Fibroblast of lung (primary cell): ENCODE measurements at places on chromosomes 1 and 21. TPM values are rescaled to one million over a fixed set of nuclear protein-coding genes. Genes with fewer than 3 reads are reported as not detected.

Gene CTSS
- 1.9 and 2.8 TPM in 2 replicates for polyA plus RNA-seq

Gene CRP
- not detected in 2 replicates for polyA plus RNA-seq

Gene KLHDC9
- 0.95 and 1.5 TPM in 2 replicates for polyA plus RNA-seq

DNA sequence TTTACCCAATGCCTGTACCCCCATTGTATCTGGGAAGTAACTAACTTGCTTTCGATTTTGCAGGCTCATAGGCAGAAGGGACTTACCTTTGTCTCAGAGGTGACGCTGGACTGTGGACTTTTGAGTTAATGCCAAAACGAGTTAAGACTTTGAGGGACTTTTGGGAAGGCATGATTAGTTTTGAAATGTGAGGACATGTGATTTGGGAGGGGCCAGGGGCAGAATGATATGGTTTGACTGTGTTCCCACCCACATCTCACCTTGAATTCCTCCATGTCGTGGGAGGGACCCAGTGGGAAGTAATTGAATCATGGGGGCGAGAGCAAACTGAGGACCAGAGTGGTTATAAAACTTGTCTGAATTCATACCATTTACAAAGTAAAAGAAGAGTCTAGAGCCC is 77.1 kb upstream of the HOOK1 start:
- H3K27ac ChIP-seq = peak overlapping the region; percentile 49
- no peaks in the 10 kb centered on the region for H3K36me3 ChIP-seq
- H3K27me3 ChIP-seq = no peaks in the 10 kb centered on the region
- H3K4me1 ChIP-seq = peaks cover 4% of the 10 kb centered on the region

- H3K27me3 ChIP-seq = no peaks in the 10 kb centered on the region
- no peaks in the 10 kb centered on the region for H3K4me1 ChIP-seq
- no peaks in the 10 kb centered on the region for H3K36me3 ChIP-seq
- DNase-seq = no peak
- no peak overlapping the region for H3K4me3 ChIP-seq
Measured at GRCh38 chr1:162265983-162266382, 110.7 kb downstream of the SPATA46 start.

GRCh38 chr1:213987927-213988506 is at the start of gene PROX1:
Gene PROX1, plus strand, starts transcription at chr1:213987973. Its CDS starts 8,563 bp downstream, at chr1:213996536.
- no peaks in the 10 kb centered on the region for H3K36me3 ChIP-seq
- peak within 1 kb of the TSS; percentile 27 for H3K4me3 ChIP-seq
- peak; percentile 92 for DNase-seq
- H3K27ac ChIP-seq = no peak within 1 kb of the TSS
- H3K27me3 ChIP-seq = peaks cover 38% of the 10 kb centered on the region

DNA sequence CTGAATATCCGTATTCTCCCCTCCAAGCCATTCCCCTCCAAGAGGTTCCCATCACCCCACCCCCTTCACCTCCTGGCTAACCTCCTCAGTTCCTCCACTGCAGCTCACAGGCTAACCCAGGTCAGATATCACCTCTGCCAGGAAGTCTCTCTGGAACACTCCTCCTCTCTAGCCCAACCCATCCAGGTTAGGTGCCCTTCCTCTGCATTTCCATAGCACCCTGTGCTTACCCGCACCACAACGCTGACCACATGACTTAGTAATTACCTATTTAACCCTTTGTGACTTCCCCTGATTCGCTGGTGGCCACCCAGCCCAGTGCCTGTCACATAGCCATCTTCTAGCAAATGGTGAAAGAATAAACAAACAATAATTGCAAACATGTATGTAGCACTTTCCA is 49.5 kb upstream of the IFFO2 start:
- no peak for DNase-seq
- no peaks in the 10 kb centered on the region for H3K27me3 ChIP-seq
- H3K36me3 ChIP-seq = no peaks in the 10 kb centered on the region
- peaks cover 26% of the 10 kb centered on the region for H3K4me1 ChIP-seq
